ENCODE measurements at places on chromosomes 6 and 20.

DNA sequence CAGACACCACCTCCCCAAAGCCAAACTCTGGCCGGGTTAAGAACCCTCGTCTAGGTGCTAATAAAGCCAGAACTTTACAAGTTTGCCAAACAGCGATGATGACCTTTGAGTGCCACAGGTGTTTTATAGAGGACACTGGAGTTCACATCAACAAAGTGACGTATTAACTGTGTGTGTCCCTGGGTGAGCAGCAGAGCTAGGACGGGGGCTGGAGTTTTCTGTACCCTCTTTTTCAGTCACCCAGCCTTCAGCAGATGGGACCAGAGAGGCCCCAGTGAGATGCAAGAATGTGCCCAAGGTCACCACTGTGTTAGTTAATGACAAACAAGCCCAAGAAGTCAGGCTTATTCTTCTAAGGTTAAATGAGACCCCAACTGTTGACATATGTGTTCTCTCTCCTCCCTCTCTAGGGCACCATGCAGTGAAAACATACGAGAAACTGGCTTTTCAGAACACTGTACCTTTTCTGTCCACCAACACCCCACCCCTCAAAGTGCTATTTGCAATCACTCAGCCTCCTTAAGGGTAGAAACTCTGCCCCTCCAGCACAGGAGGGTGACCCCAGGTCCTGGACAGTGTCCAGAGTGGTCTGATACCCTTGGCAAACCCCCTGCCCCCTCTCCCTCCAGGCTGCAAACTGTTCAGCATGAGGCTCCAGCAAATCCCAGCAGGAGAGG, 5.2 kb downstream of the SDC4 start:
- DNase-seq, result no peak

GRCh38 chr6:166497087-166497899, 89.2 kb downstream of the RAMACL start:
- no peak for DNase-seq

DNA sequence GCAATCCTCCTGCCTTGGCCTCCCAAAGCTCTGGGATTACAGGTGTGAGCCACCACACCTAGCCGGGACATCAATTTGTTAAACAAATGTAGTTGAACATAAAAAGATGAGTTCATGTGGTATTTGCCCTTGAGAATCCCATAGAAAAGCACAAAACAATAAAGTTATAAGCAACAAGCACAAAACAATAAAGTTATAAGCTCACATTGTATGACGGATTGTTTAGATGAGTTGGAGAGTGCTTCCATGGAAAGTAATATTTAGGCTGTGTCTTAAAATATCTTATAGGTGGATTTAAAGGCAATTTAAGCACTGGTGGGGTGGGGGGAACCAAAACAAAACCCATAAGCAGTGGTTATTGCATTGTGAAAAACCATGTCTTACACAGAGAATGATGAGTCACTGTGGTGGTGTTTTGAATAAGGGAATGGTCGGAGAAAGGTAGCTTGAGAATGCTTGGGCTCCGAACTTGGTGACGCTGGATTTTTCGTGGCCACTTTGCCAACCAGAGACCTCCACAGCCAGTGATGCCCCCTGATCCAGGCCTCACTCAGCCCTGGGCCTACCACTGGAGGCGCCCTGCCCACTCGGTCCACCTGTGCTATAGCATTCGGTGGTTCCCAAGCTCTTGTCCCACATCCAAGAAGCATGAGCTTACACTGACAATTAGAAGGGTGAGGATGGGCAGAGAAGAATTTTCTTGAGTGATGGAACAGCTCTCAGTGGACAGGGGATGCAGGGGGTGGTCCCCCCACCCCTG, 256.0 kb downstream of the CDKAL1 start:
- no peak for DNase-seq

- DNase-seq, result peak; percentile 66
Measured at GRCh38 chr6:43900916-43901732, 131.1 kb downstream of the VEGFA start.

DNA sequence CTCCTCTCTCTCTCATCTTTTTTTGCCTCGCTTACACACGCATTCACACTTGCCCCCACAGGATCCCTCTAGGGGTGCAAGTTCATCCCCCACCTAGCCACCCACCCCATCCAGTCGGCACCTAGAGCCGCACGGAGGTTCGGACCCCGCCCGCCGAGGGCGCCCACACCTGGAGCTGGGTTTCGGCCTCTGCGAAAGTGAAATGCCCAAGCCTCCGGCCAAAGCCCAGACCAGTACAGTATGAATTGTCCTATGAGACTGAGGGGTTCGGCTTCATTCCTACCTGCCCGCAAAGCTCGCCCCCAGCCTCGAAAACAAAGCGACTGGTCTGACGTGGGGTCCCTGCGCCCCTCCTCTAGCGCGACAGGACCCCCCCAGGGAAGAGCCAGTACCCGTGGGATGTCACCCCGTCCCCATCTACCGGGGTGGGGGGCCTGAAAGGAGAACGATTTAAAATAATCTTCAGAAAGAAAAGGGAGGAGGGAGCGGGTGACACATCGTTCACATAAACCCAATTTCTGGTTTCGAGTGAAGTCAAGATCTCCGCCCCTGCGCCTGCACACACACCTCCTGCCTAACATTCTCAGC, 1.5 kb downstream of the TFAP2A start:
- no peak for DNase-seq
